NCI-H1436 (cell line): ENCODE measurements at places on chromosomes 13 and 19.

GRCh38 chr19:18089726-18090125, 3.0 kb upstream of the IL12RB1 start:
- DNase-seq: no peak

GRCh38 chr13:114067381-114067885, 65.0 kb downstream of the RASA3 start:
- DNase-seq: no peak

GRCh38 chr13:93270769-93271742, 44.4 kb downstream of the GPC6 start:
- DNase-seq: no peak

DNA sequence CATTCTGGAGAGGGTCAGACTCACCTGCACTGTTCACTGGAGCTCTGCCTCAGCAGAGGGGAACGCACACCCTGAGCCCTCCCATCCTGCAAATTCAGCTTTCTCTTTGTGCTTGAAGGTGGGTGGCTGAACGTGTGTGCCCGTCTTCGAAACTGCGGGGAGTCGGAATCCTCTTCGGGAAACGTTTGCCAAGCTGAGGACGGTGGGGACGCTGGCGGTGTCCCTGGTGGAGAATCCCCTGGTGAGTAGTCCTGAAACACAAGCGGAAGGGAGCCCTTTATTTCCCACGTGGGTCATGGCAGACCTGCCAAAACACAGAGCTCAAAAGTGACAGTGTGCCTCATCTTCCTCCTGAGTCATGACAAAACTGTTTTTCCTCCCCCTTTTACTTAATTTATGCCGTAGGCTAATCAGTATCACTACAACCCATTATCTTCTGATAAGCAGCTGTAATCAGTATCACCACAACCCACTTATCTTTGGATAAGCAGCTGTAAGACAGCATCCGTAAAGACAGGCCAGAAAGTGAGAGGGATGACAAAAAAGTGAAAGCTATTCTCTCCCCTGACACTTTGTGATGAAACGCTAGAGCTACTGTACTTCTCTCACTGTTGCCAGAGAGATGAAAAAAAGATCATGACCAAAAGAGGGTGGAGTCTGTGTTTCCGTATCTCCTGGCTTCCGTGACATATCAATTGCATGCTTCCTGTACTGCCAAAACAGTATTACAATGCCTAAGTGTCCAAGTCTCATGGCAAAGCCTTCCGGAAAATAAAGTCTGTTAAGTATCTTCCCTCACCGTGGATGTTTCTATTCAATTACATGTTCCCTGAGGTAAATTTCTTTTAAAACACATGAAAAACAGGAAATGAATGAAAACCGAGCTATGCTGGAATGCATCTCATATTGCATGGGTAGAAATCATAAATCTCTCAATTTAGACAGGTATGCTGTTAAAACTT, 155.5 kb downstream of the TBC1D4 start:
- DNase-seq: no peak

- DNase-seq: no peak
Observed at GRCh38 chr13:21964686-21965085, 293.8 kb downstream of the FGF9 start.

GRCh38 chr13:82898586-82898985, 983.7 kb downstream of the SLITRK1 start:
- no peak for DNase-seq

- no peak for DNase-seq
Observed at GRCh38 chr19:11814700-11815035, 595 bp downstream of the ZNF440 start.
